ENCODE measurements at places on chromosomes 3 and 15. TPM values are rescaled to one million over a fixed set of nuclear protein-coding genes. Genes with fewer than 3 reads are reported as not detected.
A peak's percentile ranks its signal among the peaks of the same experiment; 100 is the strongest.

DNA sequence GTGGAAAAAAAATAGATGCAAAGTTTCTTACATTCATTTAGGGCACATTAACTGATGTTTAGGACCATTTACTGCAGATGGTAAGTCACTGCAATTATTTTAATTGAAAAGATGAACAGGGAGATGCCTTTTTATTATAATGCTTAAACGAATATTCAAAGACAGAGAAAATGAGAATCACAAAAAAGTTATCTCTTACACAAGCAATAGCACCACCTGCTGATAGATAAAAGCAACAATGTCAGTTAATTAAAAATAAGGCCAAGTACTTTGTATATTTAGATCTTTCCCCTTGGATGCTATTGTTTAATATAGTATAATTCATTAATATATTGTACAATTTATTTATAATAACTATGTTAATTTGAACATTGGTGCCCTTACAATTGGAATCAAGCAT, 55.9 kb downstream of the IFT80 start:
- DNase-seq = no peak

DNA sequence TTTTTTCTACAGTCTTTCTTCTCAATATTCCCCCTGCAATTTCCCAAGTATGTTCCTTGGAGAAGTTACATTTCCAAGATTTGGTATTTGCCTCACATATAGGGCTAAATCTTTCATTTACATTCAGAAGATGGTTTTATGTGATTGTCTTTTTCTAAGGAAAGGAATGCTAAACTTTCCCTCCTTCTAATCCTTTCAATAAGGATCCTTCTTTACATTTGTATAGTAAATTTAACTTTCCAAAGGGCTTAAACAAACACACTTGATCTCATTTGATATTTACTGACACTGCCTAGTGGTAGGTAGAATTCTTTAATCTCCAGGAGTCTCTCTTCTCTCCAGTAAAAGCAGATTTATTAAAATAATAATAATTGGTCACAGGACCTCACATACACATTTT, 185.3 kb downstream of the LSAMP start:
- DNase-seq = no peak

DNA sequence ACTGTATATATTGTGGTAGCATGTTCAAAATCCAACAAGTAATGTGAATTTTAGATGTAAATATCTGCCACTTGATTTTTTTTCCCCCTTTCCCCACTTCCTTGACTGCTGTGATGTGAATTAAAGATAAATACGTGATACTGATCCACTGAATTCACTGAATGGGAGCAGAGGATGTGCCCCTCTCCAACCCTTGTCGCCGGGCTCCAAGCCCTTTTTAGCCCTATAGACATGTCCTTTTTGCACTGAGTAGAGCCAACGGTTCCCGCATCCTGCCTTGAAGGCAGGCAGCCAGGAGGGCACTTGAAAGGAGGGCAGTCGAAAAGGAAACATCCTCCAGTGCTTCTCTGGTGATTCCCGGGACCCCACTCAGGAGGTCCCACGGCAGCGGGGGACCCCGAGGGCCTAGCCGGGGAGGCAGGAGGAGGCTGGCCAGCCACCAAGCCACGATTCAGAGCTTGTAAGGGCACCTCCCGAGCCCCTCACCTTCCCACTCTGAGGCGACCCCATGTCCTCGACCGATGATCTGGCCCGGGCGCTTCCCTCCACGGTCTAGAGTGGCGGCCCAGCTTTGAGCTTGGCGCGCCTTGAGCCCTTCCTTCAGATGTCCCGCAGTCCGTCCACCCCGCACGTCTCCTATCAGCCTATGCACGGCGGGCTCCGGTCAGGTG, 901 bp upstream of the MANF start:
- DNase-seq = no peak

GRCh38 chr3:27220166-27220565, 149.0 kb downstream of the NEK10 start:
- no peak for DNase-seq

INSYN1 gene
- total RNA-seq = 3.6 TPM

DNA sequence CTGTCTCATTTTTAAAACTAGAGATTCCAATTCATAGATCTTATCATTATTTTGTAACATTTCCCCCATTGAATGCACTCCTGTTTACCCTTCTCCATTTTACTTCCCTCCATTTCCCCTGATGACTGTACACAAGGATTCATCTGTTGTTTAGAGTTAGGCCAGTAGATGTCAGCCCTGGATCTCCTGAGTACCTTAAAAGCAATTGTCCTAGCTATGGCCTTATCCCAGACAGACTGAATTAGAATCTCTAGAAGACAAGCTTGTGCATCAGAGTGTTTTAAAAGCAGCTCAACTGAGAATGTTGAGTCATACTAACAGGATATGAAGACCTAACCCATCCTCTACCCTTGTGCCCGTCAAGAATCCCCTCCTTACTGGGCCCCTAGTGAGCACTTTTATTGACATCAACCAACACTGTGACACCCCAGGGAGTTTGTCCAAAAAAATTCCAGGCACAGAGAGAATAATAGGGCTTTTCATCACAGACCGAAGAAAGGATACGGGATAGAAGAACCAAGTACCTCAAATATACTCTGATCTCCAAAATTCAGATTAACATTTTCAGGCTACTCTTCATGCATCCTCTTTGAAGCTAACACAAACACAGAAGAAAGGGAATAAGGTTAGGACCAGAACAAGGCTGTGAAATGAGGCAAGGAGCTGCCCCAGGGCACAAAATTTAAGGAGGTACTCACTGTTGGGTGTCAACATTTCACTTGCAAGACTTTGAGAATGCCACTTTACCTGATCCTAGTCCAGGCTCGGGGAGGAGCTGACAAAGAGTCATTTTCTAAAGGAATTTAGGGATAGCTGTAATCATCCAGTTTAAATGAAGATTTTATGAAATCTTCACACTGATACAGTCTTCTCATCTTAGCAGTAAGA, 17.1 kb downstream of the ZBED2 start:
- DNase-seq = no peak

ILDR1 gene
- total RNA-seq = not detected

- no peak for DNase-seq
These were observed 12.2 kb downstream of the SLTM start for GRCh38 chr15:58921267-58921790.

GRCh38 chr3:142180761-142181362, 31.5 kb upstream of the TFDP2 start:
- no peak for DNase-seq

- DNase-seq = no peak
These were observed 22.6 kb downstream of the RYK start for GRCh38 chr3:134228035-134228434.

DNA sequence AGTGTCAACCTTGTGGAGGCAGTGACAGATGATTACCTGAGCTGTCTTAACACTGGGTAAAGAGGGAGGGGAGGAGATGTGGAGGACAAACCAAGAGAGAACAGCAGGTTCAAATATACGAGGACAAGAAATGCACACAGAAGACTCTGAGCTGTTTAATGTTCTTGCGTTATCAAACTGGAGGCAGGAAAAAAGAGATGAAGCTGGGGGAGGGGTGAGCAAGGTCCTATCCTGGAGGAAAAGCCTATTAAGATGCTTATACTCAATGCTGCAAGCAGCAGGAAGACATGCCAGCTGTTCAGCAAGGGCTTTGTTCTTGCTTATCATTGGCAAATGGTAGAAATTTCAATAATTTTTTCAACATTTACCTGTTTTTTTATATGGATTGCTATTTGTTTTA, 345.7 kb upstream of the TRIM42 start:
- no peak for DNase-seq

GOLGA8J gene
- total RNA-seq = 0.44 TPM

- peak; percentile 27 for DNase-seq
These were observed at the start of gene PLCH1 for GRCh38 chr3:155744626-155745324. Gene PLCH1, minus strand, starts transcription at chr3:155745071. Its CDS starts 40,847 bp downstream, at chr3:155704224.

GRCh38 chr15:34783431-34783830, 11.9 kb downstream of the ACTC1 start:
- no peak for DNase-seq

SELENOS gene
- 85.9 TPM for total RNA-seq

- DNase-seq = no peak
These were observed 184.5 kb downstream of the TBC1D5 start for GRCh38 chr3:17557749-17558463.

SLCO2A1 gene
- total RNA-seq = 22.5 TPM

- DNase-seq = no peak
These were observed 21.3 kb upstream of the SCAANT1 start for GRCh38 chr3:63933459-63933858.

- DNase-seq = no peak
These were observed 2.8 kb downstream of the FHIT start for GRCh38 chr3:61248496-61248895.

- DNase-seq = no peak
These were observed 42.4 kb downstream of the C3orf20 start for GRCh38 chr3:14717307-14717706.

DNA sequence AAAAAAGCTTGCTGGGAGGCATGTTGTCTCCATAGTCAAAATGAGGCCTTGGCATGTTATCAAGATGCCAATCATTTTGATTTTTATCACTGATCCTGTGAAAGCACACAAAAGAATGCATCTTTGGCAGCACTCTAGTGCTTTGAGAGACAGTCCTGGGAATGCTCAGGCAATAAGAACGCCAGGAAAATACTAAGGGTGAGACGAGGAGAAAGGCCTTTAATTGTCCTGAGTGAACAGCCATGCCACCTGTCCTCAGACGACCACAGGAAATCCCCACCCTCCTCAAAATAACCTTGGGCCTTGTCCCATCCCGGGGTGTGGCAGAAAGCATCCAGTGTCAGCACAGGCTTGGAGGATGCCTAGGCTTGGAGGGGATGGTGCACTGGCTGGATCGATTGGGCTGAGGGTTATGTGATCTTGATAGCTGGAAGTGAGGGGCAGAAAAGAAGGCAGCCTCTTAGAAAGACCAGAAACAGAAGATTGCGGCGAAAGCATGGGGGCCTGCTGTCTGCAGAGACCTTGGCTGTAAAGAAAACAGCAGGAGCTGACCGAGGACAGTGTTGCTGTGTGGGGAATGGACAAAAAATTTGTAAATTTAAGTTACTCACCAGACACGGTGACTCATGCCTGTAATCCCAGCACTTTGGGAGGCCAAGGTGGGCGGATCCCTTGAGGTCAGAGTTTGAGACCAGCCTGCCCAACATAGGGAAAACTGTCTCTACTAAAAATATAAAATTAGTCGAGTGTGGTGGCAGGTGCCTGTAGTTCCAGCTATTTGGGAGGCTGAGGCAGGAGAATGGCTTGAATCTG, 7.3 kb downstream of the TMEM158 start:
- DNase-seq = no peak

DNA sequence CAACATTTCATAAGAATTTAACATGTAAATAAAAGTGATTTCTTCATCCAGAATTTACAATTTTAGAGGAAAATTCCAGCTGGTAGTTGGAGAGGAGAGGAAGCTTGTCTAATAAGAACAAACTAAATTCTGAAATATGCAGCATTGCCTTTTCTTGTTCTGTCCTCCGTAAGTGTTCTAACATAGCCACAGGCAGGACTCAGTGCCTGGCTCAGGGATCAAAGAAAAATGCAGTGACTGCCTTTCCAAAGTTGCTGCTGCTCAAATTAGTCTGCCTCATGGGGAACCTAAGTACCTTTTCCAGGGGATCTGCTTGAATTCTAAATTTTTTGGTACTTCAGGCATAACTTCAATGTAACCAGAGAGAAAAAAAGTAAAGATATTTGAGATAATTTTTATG, 713.0 kb upstream of the CADM2 start:
- no peak for DNase-seq

- no peak for DNase-seq
These were observed 920.6 kb upstream of the CFAP20DC start for GRCh38 chr3:59970376-59970775.

- DNase-seq = no peak
These were observed 293.6 kb downstream of the OCA2 start for GRCh38 chr15:27805261-27806220.

DNA sequence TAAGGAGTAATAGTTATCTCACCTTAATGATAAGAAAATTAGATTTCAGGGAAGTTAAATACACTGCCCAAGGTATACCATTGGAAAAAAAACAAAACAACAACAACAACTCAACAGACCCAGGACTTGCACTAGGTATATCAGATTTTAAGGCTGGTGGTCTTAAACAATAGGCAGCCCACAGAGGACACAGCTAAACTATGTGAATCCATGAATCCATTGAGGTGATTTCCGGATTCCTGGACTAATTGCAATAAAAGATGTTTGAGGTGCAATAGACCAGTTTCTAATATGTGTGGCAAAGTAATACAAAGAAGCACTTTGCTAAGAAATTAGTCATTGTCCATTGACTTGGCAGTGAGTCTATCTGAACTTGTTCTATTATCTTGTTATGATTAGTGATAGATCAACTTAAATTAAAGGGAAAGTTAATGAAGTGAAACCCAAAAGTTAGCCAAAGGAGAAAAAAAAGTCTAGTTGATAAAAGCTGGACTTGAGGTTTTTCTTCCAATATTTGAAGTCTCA, 60.9 kb upstream of the MAGI1 start:
- DNase-seq = no peak

DNA sequence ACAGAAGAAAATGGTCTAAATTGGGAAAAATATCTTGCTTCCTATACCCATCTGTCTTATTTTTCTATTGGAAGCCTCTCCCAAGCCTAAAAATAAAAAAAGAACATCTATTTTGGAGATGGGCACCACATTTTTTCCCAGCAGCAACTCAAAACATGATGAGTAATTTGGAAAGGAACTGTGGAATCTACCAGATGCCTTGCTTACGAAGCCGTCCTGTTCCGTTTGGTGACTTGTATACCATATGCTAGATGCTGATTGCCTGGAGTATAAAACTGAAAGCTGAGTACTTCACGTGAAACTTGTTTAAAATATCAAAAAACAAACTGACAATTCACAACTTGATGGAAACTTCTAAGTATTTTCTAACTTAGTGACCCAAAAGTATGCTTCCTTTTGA, 491.0 kb downstream of the ROBO2 start:
- no peak for DNase-seq

UCN2 gene
- total RNA-seq = not detected

DNA sequence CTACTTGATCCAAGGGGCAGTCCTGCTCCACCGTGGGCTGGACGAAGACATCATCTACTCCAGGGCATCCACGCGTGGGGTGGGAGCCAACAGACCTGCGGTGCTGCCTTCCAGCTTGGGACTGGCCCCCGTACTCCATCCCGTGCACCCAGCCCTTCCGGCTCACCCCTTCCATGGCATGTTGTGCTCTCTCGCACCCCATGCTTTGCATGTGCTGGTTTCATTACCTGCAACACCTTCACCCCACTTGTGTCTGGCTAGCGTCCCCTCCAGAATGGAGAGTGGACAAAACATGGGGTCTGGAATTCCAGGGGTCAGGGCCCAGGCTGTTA, 30.2 kb downstream of the SEMA7A start:
- DNase-seq = no peak

DNA sequence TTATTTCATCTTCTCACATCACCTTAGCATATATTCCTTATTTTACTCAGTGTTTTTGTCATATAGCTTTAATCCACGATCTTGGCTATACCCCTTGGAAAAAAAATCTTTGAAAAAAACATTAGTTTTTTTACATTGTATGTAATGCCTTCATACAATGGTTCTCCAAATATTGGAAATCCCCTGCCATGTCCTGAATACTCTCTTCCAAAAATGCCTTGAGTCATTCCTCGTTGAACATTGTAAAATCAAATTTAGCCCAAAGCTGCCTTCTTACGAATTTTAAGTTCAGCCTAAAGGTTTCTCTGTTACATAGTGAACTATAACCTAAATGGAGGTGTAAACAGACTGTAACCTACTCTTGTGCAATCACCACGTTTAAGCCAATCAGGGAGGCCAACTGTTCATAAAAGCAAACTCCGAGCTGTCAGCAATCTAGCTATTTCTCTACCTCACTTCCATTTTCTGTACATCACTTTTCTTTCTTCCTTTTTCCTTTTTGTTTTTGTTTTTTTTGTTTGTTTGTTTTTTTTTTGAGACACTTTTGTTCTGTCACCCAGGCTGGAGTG, 140.1 kb downstream of the ANXA2 start:
- no peak for DNase-seq

GRCh38 chr15:88256279-88257230, at the start of gene NTRK3:
Gene NTRK3, minus strand, starts transcription at chr15:88256739. Its CDS starts 586 bp downstream, at chr15:88256153.
- no peak for DNase-seq

Data from omental fat pad (tissue), 4 donors.